CD4-positive, alpha-beta memory T cell (primary cell): ENCODE measurements at places on chromosomes 12 and 14. TPM values are rescaled to one million over a fixed set of nuclear protein-coding genes. Genes with fewer than 3 reads are reported as not detected.

The BCL11B gene
- polyA plus RNA-seq, result 11.6 TPM

The DHRS2 gene
- polyA plus RNA-seq, result not detected

- no peak for DNase-seq
These were observed 1.6 kb downstream of the FRS2 start for GRCh38 chr12:69471667-69472385.

DNA sequence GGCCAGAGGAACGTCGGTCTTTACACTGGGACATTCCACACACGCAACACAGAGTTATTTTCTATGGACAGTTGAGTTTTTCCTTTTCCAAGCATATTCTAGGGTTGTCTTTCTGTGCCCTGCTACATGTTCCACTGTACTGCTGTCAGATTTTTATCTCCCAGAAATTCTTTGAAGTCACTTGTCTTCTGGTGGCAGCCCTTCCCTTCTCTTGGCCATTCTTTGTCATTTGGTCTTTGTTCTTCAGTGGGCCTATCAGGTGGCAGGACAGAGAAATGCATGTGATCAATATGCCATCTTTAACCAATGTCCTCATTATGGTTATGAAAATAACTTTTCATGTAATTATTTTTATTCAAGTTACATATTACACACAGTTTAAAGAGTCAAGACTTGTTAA lies 36.3 kb downstream of the MARK3 start:
- no peak for DNase-seq

DNA sequence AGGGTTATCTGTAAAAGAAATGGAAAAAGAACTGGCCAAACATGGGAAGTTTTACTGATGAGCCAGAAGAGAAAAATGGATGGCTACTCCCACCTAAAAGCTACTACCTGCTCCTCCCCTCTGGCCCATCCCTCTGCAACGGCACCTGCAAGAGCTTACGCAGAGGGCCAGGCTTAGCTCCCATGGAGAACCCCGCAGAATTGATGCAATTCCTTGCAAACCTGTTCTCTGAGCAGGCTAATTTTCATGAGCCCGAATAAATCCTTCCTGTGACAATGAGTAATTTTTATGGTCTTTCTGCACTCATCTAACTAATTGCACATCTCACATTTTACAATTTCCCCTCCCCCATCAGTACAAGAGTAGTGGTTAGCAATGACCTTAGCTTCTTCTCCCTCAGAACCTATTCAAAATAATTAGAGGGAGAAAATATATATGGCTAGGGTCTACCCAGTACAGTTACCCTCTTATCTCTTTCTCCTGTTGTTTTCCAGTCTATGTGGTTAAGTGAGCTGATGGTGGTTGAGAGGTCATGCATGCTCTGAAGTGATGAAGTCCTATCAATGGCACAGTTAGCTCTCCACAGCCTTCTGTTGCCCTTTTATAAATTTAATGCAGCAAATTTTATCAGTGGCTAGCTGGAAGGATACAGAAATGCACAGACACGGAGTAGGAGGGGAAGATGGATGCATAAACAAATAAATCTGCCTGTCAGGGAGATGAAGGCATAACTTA lies 67.7 kb upstream of the NTF3 start:
- no peak for DNase-seq

- no peak for DNase-seq
These were observed 80.5 kb downstream of the TMEM260 start for GRCh38 chr14:56659964-56660551.

DNA sequence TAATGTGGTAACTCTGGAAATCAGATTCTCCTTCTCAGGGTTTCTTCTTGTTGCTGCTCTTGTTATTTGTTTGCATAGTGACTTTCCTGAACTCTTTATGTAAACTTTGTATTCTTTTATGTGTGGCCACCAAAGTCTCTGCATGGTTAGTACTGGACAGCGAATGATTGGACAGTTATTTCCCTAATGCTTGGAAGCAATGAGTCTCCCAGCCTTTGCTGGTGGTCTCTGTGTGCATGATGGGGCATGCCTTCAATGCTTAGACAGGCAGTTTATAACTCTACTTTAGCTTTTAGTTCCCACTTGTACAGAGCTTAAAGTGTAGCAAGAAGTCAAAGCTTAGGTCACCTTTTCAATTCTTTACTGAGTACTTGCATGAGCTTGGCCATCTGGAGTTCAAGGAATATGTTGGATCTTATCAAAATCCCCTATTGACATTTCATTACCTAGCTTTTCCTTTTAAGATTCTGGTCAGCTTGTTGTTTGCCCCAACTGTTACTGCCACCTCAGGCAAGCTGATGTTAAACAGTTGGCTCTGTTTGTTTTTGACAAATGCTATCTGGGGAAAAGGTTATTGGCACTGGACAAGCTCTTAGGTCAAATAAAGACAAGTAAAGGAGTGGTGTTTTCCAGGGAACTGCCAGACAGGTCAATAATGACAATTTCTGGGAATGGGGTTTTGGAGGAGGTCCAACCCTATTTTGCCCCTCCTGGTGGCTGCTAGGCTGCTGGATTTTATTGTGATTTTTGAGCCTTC lies 12.3 kb downstream of the CCDC91 start:
- no peak for DNase-seq

- DNase-seq, result no peak
These were observed 145.8 kb downstream of the TSPAN9 start for GRCh38 chr12:3222979-3223378.

DNA sequence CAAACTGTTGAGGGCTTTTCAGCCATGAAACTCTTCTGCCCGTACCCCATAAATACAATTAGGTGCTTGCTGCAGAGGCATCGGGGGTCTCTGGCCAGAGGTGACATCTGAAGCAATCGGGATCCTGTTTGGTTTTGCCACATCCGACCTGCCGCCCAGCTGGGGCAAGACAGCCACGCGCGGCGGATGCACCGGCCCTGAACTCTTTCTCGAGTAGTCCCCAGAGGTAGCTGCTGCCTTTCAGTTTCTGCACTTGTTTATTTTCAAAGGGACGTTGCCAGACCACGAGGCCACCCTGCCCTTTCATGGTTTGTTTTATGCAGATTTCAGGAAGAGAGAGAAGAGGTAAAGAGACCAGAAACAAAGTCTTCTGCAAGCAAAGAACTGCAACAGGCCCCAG lies 10.6 kb upstream of the MLXIP start:
- DNase-seq, result peak; percentile 15
